ENCODE measurements at places on chromosomes 13 and 19.

DNA sequence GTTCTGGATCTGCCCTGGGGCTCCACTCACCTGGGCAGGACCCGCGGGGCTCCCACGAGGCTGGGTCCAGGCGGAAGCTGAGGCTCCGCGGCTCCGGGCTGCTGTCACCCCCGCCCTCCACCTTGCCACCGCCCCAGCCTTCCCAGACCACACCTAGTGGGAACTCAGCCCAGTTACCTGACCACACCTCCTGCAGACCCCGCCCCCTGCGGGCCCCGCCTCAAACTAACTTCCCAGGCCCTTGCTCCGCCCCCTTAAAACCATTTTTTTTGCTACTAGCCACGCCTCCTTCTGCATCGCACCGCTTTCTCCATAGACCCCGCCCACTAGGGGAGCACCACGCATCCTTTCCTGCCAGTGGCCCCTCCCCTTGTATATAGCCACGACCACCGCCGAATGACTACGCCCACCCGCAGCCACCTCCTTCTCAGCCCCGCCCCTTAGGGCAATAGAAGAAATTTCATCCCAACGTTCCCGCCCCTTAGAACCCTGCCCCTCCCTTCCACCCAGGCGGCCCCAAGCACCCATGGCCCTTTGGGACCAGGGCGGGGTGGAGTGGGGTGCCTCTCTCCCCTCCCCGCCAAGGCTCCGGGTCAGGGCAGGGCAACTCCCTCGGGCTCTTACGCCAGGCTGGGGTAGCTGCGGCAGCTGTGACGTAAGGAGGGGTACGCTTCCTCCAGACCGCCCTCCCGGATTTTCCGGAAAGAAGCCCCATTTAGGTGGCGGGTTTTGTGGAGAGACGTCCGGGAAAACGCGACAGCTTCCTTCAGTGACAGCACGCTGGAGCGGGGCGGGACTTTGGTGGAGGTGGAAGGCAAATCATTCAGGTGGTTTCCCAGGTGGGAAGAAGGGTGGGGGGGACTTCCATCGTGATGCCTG is at the start of gene SH2D3A:
Gene SH2D3A, minus strand, starts transcription at position 79 of the 879 bp plus-strand sequence. CDS start 3,687 bp downstream, outside the sequence.
- peak; percentile 96 for DNase-seq

DNA sequence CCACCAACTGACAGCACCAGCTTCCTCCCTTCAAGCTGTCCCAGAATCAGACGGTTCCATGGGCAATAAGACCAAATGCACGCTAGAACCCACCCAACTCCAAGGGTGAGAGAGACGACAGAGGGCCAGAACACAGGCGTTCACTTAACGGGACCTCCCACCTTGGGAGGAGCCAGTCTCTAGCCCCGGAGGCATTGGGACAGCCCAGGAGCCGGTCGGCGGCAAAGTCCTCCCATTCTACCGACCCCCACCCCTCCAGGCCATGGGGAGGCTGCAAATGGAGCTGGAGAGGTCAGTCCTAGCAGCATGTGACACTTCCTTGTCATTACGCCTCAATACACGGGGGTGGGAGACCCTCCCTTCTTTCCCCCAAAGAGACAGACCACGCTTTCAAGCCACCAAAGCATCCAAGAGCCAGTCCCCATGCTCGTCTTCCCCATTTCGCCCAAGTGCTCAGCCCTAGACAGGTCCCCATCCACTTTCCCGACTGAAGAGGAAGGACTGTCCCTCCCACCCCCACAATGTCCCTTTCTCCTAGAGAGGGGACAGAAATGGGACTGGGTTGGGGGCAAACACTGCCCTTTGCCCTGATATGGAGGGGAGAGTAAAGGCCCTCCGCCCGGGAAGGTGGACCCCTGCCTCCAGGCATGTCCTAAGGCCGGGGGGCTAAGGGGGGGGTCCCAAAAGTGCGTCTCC is 964 bp downstream of the KHSRP start:
- DNase-seq = no peak

DNA sequence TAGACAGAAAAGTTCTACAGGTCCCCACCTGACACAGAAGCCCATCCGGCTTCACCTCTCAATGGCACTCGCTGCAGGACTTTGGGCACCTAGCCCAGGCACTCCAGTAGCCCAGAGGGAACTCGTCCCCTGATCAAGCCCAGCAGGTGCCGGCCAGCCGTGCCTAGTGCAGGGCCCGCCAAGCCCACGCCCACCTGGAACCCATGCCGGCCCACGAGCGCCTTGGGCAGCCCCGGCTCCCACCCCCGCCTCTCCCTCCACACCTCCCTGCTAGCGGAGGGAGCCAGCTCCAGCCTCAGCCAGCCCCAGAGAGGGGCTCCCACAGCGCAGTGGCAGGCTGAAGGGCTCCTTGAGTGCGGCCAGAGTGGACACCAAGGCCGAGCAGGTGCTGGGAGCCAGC is 268.8 kb downstream of the SLITRK1 start:
- no peak for DNase-seq

- DNase-seq = peak; percentile 21
Observed at GRCh38 chr19:42606660-42607351, 12.1 kb upstream of the CEACAM8 start.

DNA sequence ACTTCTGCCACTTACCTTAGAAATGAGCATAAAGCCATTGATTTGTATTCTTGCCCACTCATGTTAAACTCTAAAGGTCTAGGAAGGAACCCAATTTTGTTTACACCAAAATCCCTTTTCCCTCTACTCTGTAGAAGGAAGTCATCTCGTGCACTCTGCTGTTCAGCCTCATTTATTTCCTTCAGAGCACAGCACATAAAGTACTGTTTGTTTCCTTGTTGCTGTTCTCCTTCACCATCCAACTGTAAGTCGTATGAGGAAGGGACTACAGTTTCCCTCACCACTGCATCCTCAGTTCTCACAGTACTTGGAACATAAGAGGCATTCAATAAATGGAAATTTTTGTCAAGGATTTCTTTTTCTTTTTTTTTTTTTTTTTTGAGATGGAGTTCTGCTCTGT is 24.6 kb downstream of the CDADC1 start:
- DNase-seq = no peak

DNA sequence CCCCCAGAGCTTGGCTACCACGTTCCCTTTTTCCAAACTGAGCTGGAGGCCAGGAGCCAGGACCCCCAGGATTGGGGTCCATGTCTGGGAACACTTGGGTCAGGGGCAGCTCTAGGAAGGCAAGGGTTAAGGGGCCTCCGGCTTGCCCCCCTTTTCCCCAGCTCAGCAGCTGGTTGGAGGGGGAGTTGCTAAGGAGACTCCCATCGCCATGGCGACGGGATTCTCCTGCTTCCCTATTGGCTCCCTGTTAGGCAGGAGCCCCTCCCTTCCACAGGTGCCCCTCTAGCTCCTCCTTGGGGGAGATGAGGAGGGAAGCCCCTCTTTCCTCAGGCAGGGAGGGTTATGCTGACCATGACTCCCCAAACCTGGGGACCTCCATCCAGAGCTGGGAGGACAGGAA is 33.9 kb downstream of the PDE4A start:
- no peak for DNase-seq

- DNase-seq = no peak
Observed at GRCh38 chr13:44104969-44105368, 225.3 kb downstream of the LACC1 start.

- DNase-seq = no peak
Observed at GRCh38 chr19:6528544-6529121, 2.2 kb upstream of the TNFSF9 start.

DNA sequence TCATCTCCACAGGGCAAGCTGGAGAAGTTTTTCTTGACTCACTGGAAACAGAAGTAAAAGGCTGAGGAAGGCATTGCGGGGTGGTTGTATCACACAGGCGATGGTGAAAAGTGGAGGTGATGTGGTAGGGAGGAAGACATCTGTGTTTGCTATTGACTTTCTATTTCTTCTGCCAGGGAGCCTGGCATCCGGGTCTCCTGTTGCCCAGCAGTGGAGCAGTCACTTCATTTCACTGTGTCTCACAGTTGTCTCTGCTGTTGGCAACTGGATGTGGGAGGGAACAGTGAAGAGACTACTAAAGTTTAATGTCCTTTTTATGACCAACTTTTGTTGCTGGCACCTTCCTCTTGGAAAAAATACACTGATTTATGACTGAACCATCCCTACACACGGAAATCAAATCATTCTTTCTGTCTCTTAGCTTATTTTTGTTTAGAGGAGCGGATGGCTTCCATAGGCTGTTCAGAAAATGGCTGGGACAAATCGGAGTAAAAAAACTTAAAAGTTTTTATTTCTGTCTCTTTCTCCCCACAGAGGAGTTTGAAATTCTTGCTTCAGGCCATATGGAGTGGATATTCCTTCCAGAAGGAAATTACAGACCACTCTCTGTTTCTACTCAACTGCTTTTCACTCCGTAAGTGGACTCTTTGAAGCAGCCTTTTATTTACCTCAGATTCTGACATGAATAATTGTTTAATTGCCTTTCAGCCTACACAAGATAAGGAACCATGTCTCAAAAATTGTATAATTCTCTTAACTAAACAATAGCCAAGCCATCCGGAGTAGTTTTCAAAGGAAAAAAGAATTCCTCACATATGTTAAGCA is 23.8 kb upstream of the MEDAG start:
- no peak for DNase-seq

GRCh38 chr19:6210091-6210490 is 69.7 kb downstream of the MLLT1 start:
- DNase-seq = no peak

- no peak for DNase-seq
Observed at GRCh38 chr13:107251341-107251740, 683.4 kb upstream of the ARGLU1 start.

- no peak for DNase-seq
Observed at GRCh38 chr13:111289251-111289650, 31.2 kb upstream of the TEX29 start.

- DNase-seq = no peak
Observed at GRCh38 chr19:16376649-16377048, 52.0 kb downstream of the KLF2 start.

DNA sequence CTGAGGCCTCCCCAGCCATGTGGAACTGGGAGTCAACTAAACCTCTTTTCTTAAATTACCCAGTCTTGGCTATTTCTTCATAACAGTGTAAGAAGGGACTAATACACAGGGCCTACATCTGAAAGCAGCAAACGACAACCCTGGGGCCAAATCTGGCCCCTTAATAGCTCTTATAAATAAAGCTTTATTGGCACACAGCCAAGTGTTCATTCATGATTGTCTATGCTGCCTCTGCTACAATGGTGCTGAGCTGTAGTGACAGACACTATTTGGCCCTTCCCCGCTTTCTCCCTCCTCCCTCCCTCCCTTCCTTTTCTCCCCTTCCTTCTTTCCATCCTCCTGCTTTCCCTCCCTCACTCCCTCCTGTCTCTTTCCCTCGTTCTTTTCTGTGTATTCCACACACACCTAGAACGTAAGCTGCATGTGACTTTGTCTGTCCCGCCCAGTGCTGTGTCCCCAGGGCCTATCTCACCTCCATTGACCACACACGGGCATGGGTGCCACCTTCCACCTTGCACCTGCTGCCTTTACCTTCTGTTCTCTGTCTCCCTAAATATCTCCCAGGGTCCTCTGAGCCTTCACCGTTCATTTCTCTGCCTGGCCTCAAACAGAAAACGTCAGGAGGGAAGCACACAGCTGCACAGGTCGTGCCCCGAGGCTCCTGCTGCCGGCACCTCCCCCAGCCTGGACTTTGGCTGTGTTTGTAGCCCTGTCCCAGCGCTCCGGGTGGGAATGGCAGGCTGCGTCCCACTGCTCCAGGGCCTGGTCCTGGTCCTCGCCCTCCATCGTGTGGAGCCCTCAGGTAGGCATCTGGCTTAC is at the start of gene PROZ:
Gene PROZ, plus strand, starts transcription at position 720 of the 819 bp plus-strand sequence. Its CDS starts 13 bp downstream, at position 733.
- no peak for DNase-seq

GRCh38 chr13:113857531-113858195 is 6.2 kb downstream of the GAS6 start:
- DNase-seq = no peak

DNA sequence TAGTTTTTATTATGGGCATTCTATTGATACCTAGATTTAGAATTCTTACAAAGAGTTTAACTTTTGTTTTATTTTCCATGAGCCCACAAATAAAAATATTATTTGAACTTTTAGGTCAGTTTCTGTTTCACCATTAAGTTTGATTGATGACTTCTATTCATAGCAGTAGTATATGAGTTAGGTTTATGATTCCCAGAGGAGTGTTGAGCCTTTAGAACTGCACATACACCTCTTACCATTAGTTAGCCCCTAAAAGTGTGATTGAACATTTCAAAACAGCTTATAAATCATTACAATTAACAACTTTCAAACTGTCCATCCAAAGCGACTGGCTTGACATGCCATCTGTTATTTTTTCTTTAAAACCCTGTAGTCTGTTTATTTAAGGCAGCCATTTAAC is 19.0 kb upstream of the PCDH17 start:
- DNase-seq = no peak

GRCh38 chr19:16599655-16600346 is 27.6 kb upstream of the SLC35E1 start:
- no peak for DNase-seq

- DNase-seq = no peak
Observed at GRCh38 chr19:13033244-13033643, 38.0 kb downstream of the NFIX start.

DNA sequence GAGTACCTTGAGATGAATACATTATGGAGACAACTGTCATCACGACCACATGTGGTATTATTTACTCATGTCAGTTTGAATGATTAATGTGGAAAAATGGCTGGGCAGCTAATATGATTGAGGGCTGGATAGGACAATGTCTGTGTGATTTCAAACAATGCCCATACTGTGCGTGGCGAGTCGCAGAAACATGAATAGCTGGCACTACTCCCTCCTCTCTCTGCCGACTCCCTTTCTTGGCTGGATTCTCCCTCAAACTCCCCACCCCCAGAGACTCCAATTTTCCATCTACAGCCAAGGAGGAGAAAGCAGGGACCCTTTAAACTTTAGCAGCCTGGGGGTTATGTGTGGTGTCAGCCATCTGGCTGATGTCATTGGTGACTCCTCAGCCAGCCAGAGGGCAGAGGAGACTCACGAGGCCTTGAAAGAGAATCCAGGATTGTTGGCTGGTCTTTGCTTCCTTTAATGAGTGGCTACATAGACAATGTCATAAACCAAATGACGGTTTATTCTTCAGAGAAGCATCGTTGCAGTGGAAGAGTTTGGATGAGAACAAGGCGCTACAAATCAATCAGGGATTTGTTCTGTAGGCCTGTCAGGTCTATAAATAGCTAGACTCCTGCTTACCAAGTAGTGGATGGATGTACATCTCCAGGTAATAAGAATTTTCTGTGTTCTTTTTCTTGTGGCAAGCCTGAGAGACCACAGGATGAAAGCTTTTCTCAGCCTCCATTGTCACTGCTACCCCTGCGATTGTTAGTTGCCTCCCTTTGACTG is 165.6 kb downstream of the DLEU7 start:
- DNase-seq = no peak

DNA sequence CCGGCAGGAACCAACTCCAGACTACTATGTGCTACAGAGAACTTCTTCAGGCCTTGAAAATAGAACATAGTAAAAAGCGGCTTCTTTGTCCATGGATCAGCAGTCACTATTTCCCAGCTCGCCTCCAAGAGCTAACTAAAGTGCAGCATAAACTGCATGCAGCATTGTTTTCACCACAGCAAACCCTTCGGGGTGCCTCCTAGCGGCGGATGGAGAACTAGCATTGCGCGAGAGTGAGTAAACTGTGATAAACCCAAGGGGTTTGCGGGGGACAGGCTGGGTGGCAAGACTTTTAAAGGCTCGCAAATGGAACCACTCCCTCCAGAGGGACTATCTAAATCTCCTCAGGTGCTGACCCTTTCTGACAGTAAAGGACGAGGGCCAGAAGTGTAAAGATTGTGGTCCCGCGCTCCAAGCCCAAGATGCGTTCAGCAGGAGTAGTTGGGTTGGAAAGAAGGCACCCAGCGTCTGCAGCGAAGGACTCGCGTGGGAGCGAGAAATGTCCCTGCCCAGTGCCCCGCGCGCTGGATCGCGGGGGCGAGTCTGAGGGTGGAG is 21.5 kb upstream of the SGCG start:
- DNase-seq = no peak

GRCh38 chr19:54030895-54031586 is 32.7 kb downstream of the VSTM1 start:
- no peak for DNase-seq
